Pancreas (tissue), 10 donors: ENCODE measurements at places on chromosomes 6 and 20.
A peak's percentile ranks its signal among the peaks of the same experiment; 100 is the strongest.

GRCh38 chr6:74892091-74892490 lies 313.8 kb downstream of the COL12A1 start:
- H3K4me3 ChIP-seq, result no peak overlapping the region
- H3K27ac ChIP-seq, result no peak overlapping the region
- H3K27me3 ChIP-seq, result no peaks in the 10 kb centered on the region
- H3K4me1 ChIP-seq, result no peaks in the 10 kb centered on the region

DNA sequence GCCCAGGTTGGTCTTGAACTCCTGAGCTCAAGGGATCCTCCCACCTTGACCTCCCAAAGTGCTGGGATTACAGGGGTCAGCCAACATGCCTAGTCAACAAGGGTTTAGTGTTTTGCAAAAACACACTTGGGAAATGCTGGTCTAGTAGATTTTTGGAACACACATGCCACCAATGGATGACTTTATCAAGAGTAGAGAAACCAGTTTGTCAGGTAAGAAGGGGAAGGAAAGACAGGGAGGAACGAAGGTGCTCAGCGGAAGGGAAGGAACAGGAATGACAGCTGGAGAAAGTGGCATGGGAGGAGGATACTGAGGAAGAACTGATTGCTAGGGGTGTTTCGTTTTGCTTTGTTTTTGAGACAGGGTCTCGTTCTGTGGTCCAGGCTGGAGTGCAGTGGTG lies 15.6 kb upstream of the SEC63 start:
- no peak overlapping the region for H3K27ac ChIP-seq
- no peaks in the 10 kb centered on the region for H3K27me3 ChIP-seq
- no peak overlapping the region for H3K4me3 ChIP-seq
- DNase-seq, result no peak

- peaks cover 2% of the 10 kb centered on the region for H3K4me1 ChIP-seq
- H3K27ac ChIP-seq, result no peak overlapping the region
- peaks cover 2% of the 10 kb centered on the region for H3K36me3 ChIP-seq
Observed at GRCh38 chr20:1376408-1377270, 16.2 kb downstream of the FKBP1A start.

DNA sequence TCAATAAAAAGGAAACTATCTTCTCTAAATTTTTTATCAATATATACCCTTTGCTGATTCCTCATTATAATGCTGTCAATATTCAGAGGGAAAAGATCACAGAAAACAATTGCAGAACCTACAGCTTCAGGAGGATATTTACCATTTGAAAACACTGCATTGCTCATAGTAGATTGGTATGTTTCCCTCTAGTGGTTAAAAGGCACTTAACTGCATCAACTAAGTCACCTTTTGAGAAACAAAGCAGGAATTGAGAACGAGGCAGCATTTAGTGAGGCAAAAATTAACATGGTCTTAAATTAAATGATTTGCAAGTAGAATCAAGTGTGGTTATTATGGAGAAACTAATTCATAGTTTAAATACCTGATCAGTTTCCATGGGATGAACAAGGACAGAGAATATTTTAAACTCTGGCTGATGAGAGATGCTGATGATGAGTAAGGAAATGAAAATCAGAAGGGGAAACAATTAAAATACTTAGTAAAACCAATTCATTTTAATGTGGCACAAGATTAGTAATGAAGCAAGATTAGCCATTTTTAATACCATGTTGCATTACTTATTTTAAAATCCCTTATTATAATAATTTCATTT lies 642.1 kb downstream of the EPHA7 start:
- no peaks in the 10 kb centered on the region for H3K36me3 ChIP-seq
- H3K4me3 ChIP-seq, result no peak overlapping the region
- H3K4me1 ChIP-seq, result no peaks in the 10 kb centered on the region
- DNase-seq, result no peak

DNA sequence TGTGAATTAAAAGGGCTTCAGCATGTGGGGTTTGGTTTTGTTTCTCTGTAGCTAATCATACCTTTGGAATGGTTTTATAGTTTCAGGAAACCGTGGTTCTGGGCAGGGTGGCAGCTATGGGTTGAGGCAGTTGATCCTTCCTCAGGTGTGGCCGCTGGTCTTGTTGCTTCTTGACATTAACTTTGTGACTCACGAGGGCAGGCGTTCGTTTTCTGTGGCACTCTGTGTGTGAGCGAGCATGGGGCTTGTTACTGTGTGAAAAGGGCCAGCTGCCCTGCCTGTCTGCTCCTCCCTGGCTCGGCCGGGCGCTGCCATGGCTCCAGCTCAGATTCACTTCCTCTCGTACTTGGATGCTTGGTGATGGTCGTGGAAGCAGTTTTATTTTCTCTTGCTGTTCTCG lies 16.2 kb downstream of the DNAJC5 start:
- no peak overlapping the region for H3K4me3 ChIP-seq
- no peaks in the 10 kb centered on the region for H3K27me3 ChIP-seq
- no peaks in the 10 kb centered on the region for H3K36me3 ChIP-seq
- DNase-seq, result peak; percentile 73

DNA sequence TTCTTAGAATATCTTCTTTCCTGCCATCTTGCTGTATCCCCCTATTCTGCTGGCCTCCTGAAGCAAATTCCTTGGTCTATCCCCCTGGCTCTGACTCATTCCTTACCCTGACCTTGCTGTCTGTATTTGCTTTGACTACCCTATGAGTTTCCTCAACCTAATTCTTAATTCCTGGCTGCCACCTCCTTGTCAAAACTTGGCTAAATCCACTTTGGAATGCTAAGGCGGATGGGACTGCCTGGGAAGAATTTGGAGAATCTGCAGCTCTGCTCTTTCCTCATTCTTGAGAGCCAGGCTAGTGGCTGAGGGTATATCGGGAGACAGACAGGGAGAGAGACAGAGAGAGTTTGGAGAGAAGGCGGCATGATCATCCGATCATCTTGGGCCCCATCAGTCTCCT lies 24.4 kb downstream of the CAP2 start:
- no peaks in the 10 kb centered on the region for H3K36me3 ChIP-seq
- H3K27ac ChIP-seq, result no peak overlapping the region

GRCh38 chr6:71420095-71420692 lies 131.6 kb downstream of the OGFRL1 start:
- no peaks in the 10 kb centered on the region for H3K4me1 ChIP-seq
- H3K27me3 ChIP-seq, result no peaks in the 10 kb centered on the region
- H3K36me3 ChIP-seq, result no peaks in the 10 kb centered on the region

- no peak overlapping the region for H3K27ac ChIP-seq
- peaks cover 3% of the 10 kb centered on the region for H3K27me3 ChIP-seq
- no peak for DNase-seq
- H3K4me1 ChIP-seq, result no peaks in the 10 kb centered on the region
- no peak overlapping the region for H3K4me3 ChIP-seq
Observed at GRCh38 chr6:6277413-6277812, 43.0 kb downstream of the F13A1 start.

DNA sequence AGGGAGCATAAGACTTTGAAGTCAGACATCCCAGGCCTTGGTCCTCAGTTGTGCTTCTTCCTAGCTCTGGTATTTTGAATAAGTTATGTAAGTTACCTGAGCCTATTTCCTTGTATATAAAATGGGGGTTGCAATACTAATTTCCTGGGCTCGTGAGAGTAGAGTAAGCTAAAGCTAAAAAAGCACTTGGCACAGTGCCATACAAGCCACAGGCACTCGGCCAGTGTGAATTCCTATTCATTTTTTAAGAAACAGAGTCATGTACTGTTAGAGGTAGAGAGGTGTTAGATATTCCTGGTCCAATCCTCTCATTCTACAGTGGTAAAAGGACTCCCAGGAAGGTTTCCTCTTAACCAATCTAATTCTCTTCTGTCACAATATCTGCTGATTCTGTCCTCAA lies 79.6 kb upstream of the EPB41L1 start:
- no peak for DNase-seq
- H3K27me3 ChIP-seq, result no peaks in the 10 kb centered on the region
- H3K4me3 ChIP-seq, result no peak overlapping the region
- H3K36me3 ChIP-seq, result no peaks in the 10 kb centered on the region
- H3K4me1 ChIP-seq, result no peaks in the 10 kb centered on the region

DNA sequence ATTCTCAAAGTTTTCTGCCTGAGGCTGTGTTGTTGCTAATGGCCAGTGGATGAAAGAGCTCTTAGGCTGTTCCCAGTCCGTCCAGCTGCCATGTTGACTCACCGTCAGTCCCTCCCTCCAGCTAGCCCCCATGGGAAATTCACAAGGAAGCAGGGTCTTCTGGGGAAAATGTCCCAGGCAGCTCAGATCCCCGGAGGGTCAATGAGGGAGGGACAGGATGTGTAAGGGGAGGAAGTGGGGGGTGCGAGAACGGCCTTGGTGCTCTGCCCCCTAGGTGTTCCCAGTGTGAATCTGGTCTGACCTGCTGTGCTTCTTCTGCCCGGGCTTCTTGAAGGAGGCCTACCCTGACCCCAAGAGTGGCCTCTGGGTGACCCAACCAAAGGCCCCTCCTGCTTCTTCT lies 65.9 kb downstream of the CEBPB start:
- H3K27me3 ChIP-seq, result no peaks in the 10 kb centered on the region
- no peak for DNase-seq
- H3K36me3 ChIP-seq, result no peaks in the 10 kb centered on the region
- H3K4me1 ChIP-seq, result no peaks in the 10 kb centered on the region

DNA sequence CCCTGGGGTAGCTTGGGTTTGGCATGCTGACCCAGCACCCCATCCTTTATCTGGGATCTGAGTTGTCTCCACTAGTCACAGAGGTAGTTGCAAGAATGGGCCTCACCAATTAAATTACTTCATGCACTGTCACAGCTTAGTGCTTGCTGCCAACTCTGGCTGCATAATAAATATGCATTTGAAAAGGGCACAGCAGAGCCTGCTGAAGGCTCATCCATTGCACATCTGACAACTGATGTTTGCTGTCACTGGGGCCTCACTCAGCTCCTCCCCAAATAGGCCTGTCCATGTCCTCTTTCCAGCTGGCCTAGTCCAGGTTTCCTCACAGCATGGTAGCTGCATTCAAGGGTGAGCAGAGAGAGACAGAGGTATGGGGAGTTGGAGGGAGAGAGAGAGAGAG lies 13.3 kb upstream of the NXT1 start:
- no peaks in the 10 kb centered on the region for H3K36me3 ChIP-seq
- no peak for DNase-seq
- no peaks in the 10 kb centered on the region for H3K27me3 ChIP-seq
- no peaks in the 10 kb centered on the region for H3K4me1 ChIP-seq
- no peak overlapping the region for H3K4me3 ChIP-seq

- H3K4me3 ChIP-seq, result no peak overlapping the region
- H3K4me1 ChIP-seq, result no peaks in the 10 kb centered on the region
- no peaks in the 10 kb centered on the region for H3K36me3 ChIP-seq
- no peak for DNase-seq
- no peak overlapping the region for H3K27ac ChIP-seq
- no peaks in the 10 kb centered on the region for H3K27me3 ChIP-seq
Observed at GRCh38 chr6:36962874-36963273, 8.3 kb downstream of the PI16 start.

DNA sequence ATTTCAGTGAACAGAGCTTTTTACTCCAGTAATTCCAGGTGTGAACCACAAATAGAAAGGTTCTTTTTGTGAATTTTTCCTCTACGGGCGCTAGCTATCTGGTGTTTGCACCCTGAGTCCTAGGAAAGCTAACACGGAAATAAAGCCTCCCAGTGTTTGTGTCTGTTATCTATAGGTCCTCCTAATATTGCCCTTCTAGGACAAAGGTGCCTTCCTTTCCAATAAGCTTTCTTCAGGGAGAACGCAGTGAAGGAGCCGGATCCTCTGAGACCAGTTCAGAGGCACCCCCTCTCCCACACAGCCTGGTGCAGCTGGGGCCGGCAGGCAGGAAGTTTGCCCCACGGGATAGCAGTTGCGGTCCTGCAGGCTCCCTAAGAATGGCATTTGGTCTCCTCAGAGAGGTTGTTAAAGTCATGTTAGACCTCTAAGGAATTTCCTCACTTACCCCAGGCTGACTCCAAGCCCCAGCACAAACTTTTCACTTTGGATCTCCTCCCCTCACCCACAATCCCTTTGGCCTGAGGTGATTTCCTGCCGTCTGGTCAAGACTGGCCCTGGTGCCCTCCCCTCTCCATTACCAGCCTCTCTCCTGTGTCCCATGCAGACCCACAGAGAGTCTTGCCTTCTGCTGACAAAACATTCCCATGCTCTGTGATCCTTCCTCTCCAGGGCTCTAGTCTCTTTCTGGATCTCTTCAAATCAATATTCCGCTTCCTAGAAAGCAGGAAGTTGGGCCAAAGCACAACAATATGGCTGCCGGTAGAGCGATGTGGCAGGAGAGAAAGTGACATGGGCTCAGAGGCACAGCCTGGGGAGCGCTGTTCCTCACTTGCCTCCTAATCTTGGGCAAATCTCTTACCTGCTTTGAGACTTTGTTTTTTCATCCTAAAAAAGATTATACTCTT lies 126.0 kb downstream of the MOXD1 start:
- no peaks in the 10 kb centered on the region for H3K36me3 ChIP-seq
- no peak overlapping the region for H3K27ac ChIP-seq
- peaks cover 8% of the 10 kb centered on the region for H3K4me1 ChIP-seq

DNA sequence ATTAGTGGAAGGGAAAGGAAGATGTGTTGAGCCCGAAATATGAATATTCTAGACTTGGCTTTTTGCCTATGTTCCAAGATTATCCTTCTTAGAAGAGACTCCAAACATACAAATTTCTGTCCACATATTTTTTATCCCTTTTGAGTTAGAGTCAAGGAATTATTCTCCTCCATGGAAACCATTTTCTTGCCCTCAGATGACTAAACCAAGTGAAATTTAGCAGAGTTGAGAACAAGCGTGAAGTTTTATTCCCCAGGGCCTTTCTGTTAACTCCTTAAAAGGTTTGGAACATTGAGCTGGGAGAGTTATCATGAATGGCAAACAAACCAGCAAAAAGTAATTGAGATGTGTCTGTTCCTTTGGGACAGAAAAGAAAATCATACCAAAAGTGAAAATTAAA lies 286.1 kb upstream of the PLCB4 start:
- no peak overlapping the region for H3K27ac ChIP-seq
- no peak overlapping the region for H3K4me3 ChIP-seq
- no peak for DNase-seq
- no peaks in the 10 kb centered on the region for H3K4me1 ChIP-seq
- no peaks in the 10 kb centered on the region for H3K36me3 ChIP-seq

DNA sequence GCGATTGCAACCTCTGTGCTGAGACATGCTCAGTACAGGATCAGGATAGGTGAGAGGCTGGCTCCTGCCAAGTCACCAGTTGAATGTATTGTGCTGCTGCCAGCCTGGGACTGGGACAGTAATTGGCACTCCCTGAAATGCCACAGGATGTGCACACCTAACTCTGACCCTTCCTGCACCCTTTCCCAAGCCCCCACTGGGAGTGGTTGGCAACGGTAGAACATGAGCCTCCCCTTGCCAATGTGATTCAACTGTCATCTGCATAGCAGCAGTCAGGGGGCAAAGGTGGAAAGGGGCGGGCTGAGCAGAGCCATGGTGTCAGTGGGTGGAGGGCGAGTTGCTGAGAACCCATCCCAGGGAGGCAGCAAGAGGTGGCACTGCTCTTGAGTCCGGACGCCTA lies 15.4 kb downstream of the SPINT3 start:
- H3K27ac ChIP-seq, result no peak overlapping the region
- H3K27me3 ChIP-seq, result peaks cover 5% of the 10 kb centered on the region
- H3K4me3 ChIP-seq, result no peak overlapping the region
- DNase-seq, result no peak
- H3K36me3 ChIP-seq, result no peaks in the 10 kb centered on the region
